ENCODE measurements at places on chromosomes 11 and 22.

DNA sequence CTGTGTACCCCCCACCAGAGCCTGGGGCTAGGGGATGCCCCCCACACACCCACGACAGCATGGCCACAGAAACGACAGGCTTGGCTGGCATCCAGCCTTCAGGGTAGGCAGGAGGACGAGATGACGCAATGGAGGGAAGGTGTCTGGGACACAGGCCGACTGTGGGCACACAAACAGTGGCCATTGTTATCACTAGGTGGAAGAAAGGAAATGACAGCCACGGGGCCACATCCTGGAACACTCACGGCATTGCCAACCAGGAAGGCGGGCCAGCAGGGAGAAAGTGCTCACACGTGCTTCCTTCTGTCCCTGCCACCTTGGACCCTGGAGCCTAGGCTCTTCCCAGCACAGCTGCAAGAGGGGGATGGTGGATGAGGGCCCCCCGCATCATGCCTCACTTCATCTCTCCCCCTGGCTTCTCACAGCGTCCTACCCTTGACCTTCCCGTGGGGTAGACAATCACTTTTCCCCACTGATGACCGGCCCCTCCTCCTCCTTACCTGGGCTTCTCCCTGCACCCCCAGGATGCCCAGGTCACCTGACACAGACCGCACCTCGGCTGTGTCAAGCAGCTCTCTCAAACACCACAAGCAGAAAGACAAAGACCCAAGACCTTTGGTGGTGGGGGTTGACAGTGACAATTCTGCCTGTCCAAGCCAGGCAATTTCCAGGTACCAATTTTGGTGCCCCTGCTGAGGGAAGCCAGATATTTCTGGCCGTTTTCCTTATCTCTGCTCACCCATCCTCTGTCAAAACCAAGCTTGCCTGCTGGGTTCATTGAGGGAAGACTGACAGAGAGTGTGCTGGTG is 8.6 kb downstream of the PLA2G6 start:
- DNase-seq, result peak; percentile 36

- no peak for DNase-seq
Observed at GRCh38 chr11:35247863-35248262, 108.9 kb downstream of the CD44 start.

DNA sequence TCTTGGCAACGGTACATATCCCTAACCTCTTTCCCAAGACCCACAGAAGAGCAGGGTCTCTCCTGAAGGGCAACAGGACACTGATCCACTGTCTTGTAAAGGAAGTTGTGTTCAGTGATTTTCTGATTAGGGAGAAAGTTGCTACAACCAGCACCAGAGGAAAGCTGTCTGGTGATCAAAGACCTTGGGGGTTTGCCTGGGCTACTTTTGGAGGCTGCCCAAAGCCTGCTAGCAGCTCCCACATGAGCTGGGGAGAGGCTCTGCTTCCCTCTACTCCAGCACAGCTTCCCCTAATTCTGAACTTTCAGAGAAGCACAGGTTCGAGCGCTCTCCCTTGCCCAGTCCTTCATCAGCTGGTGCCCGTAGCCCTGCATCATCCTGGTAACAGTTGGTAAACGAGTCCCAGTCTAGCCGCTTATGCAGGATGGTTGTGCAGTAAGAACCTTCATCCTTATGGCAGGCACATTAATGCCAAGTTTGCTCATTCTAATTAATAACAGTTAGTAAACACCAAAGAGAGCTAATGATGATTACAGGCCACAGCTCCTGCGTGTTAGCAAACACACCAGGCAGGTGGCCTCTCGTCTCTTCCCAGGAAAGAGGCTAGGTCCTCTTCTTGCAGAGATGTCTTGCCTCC is 173.1 kb downstream of the NTM start:
- no peak for DNase-seq

- no peak for DNase-seq
Observed at GRCh38 chr22:37618674-37619073, 10.0 kb downstream of the GGA1 start.

GRCh38 chr11:11987503-11988022 is 20.9 kb downstream of the DKK3 start:
- DNase-seq, result peak; percentile 73

GRCh38 chr11:68263444-68264035 is 8.2 kb downstream of the C11orf24 start:
- DNase-seq, result no peak

DNA sequence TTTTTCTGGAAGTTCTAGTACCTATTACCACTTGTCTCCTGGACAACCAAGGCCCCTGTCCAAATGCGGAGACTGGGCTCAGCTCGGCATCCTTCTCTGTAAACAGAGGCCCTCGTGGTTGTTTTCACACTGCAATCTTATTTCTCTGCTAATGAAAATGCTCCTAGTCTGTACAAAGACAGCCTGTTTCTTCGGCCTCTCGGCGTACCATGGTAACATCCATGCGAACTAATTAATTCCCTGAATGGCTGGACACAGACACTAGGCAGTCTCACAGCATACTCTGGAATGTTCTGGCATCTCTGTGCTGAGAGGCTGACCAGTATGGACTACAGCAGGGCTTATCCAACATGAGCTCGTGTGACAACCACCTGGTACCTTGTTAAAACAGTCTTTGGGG is 5.7 kb downstream of the POLR3H start:
- DNase-seq, result no peak

DNA sequence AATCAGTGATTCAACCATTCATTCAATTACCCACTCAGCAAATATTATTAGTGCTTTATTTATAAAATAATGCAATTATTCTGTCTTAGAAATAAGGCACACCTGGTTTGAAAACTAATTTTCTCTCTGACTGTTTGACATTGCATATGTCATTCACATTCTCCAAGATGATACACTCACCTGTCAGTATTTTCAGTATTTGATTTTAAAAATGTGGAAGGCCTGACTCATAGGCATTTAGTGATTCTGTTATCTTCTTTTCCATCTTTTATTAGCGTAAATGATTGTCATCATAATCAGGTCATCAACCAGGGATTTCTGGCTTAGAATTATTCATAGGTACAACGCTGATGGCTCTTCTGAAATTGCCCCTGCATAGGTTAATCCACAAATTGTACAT is 480.9 kb downstream of the CNTN5 start:
- DNase-seq, result no peak

DNA sequence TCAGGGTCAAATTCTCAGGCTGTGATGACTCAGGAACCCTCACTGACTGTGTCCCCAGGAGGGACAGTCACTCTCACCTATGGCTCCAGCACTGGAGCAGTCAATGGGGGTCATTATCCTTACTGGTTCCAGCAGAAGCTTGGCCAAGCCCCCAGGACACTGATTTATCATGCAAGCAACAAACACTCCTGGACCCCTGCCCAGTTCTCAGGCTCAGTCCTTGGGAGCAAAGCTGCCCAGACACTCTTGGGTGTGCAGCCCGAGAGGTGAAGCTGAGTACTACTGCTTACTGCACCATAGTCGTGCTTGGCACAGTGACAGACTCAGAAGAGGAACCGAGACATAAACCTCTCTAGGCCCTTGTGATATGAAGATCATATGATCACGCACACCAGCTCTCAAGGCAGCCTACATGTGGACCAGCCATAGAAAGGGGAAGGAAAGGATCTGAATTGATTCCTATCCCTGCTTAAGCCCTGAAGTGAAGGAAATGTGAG is 58.2 kb downstream of the ZNF280B start:
- DNase-seq, result no peak

- no peak for DNase-seq
Observed at GRCh38 chr22:32486656-32487390, 12.2 kb downstream of the FBXO7 start.

DNA sequence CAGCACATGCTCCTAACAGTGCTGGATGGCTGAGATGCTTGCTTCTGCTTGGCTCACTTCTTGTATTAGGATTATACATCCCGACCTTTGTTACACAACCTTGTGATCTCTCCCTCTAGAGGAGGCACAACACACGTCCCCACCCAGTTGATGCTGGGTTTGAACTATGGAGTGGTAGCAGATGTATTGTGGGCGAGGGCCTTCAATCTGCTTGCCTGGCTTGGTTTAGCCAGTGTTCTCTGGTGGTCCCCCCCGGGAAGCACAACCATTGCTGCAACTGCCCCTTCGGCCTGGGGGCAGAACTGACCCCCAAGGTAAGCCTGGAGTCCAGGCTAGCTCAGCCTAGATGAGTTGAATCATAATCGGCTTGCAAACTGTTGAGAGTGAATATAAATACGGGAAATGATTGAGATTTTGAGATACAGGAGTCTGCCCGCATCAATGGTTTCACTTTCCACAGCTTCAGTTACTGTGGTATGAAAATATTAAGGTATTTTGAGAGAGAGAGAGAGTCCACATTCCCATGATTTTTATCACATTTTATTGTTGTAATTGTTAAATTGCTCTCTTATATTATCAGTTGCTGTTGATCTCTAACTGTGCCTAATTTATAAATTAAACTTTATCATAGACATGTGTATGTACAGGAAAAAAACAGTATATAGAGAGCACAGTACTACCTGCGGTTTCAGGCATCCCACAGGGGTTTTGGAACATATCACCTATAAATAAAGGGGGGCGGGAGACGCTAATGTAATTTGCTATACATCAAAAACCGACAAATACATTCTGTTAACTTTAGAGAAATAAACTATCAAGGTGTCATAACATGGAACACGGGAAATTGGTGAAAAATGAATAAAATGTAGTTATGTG is 482.0 kb upstream of the B3GAT1 start:
- no peak for DNase-seq

DNA sequence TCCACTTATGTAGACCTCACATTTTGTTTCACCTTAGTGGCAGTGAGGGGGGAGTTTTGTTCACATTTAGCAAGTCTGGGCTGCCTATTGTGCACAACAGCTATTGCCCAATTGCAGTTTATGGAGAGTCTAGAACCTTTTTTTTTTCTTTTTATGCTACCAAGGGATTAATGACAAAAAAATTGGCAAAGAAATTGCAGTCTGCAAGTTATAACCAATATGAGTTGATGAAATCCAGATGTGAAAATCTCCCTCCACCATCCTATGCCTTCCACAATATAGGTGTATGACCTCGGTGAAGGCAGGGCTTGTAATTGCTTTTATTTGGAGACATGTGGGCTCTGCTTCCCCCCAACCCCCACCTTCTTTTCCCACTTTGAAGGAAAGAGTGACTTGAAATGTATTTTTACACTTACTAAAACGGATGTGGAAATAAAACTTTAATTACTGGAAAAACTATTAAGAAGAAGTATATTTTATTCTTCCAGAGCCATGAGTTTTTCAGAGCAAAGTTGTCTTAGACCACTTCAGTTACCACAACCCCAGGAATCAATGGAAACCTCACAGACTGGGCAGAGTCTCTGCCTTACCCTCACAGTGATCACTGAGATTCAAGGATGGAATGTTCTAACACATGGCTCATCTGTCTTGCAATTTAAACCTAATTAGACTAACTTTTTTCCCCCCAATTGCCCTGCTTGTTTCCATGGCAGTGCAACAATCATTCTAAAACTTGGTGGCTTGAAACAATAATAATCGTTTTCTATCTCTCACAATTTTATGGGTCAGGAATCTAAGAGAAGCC is 120.8 kb upstream of the SLC5A12 start:
- DNase-seq, result peak; percentile 56

GRCh38 chr11:8694137-8694536 is 11.5 kb downstream of the RPL27A start:
- no peak for DNase-seq
